ENCODE measurements at places on chromosomes 2 and 18. TPM values are rescaled to one million over a fixed set of nuclear protein-coding genes. Genes with fewer than 3 reads are reported as not detected.

The ERICH2 gene
- total RNA-seq: not detected

The FAM124B gene
- total RNA-seq: not detected

The CDK15 gene
- total RNA-seq: 0.12 TPM

The IL36G gene
- total RNA-seq: not detected

The RAX gene
- total RNA-seq: not detected

The POTEJ gene
- not detected for total RNA-seq

The BABAM2 gene
- total RNA-seq: 39.0 TPM

The INO80D gene
- total RNA-seq: 1.8 TPM

The CASP8 gene
- total RNA-seq: 52.0 TPM

The TRIM43 gene
- total RNA-seq: not detected

The MC2R gene
- total RNA-seq: not detected

All from Caki2 (cell line).